NAMALWA (cell line): ENCODE measurements at places on chromosomes 3 and 15.
A peak's percentile ranks its signal among the peaks of the same experiment; 100 is the strongest.

DNA sequence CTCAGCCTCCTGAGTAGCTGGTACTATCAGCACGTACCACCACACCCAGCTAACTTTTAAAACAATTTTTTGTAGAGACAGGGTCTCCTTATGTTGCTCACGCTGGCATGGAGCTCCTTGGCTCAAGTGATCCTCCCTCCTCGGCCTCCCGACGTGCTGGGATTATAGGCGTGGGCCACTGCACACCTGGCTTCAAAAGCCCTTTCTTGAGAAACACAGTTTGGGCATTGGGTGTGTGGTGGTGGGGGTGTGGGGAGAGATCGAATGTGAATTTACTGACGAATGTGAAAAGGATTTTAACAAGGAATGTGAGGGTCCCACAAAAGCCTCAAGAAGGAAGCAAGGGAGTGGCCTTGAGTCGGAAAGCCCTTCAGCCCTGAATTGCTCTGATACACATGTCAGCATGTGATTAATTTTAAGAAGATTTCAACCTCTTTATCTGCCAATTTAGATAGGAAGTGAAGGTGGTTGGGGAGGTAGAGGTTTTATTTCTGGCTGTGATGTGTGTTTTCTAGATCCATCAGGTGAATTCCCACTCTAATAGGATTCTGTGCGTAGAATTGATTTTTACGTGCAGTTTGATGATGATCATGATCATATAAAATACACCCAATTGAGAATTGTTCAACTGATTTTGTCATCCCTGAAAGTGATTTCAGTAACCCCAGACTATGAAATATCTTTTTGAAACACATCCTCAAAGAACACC, 1.1 kb downstream of the CCR4 start:
- no peak for DNase-seq

DNA sequence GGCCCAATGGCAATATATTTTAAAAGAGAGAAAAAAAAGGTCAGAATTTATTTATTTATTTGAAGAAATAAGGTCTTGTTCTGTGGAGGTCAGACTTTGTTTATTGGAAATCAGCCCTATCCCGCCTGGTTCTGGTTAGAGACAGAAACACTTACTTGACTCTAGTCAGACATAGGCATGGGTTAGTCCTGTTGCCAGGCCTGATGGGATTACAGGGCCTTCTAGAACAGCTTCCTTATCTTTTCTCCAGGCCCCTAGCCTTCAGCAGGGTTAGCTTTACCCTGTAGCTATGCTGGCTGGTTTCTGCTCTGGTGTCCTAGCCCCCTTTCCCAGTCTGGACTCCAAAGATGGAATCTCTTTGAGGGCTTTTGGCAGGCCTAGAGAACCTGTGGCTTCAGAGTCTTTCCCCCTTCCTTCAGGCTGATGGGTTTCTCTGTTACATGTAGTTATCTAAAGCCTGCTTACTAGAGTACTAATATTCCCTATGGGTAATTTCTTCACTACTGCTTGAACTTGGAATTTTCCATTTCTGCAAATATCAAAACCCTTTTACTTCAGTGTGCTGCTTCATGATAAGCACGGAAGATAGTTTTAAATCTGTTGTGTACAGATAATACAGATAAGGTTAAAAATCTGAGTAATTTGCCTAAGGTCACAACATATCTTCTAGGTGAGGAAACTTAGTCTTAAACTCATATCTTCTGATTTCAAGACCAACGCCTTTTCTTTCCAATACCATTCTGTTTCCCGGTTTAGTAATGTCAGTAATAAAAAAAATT, 10.6 kb downstream of the IREB2 start:
- no peak for DNase-seq

DNA sequence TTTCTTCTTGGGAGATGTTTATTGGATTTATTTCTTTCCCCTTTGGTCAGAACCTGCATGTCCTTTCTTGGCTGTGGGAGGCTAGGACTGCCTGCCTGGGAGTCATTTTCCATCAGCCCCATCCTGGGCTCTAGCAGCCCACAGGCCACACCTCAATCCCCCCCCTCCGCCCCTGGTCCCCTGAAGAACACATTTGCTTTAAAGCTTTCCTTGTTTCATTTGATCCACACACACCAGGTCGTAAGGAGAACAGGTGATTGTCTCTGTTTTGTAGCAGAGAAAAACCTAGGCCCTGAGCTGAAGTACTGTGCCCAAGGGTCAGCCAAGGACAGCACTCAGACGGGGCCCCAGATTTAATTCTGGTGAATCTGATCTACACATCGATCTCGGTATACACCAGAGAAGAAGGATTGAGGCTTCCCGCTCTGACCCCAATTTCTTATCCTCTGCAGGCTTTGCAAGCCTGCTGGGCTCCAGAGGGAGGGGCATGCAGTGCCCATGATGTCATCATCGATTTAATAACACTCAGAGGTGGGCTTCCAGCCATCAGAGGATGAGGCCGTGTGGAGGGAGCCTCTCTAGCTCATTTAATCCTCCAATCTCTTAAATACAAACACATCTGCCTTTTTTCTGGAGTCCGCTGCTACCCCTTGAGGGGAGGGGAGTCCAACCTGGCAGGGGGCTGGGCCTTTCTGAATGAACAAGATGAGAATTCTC, 1.7 kb upstream of the CLN6 start:
- no peak for DNase-seq

DNA sequence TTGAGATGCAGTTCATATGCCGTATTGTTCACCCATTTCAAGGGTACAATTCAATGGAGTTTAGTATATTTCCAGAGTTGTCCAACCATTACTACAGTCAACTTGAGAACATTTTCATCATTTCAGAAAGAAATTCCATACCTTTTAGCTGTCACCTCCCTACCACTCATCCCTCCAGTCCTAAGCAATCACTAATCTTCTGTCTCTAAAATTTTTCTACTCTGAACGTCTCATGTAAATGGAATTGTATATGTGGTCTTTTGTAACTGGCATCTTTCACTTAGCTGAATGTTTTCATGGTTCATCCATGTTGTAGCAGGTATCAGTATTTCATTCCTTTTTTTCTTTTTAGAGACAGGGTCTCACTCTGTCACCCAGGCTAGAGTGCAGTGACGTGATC, 51.1 kb downstream of the CMTM7 start:
- no peak for DNase-seq

- no peak for DNase-seq
Observed at GRCh38 chr3:24512564-24513197, 18.0 kb upstream of the THRB start.

- DNase-seq = no peak
Observed at GRCh38 chr15:62253294-62253693, 88.2 kb upstream of the C2CD4B start.

DNA sequence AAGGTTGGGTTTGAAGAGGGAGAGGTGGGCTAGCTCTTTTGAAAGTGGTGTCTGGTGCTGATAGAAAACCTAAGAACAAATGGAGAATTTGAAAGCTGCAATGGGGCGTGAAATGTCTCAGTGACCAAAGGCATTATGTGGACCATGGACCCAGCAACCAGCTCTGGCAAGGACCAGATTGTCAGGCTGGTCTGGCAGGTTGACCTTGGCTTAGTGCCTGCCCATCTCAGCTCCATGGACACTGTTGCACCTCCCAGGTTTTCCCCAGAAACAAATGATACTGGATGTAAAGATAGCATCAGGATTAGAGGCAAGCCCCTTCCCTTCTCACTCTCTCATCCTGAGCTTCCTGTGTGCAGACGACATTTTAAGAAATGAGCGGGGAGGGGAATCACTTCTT, 302.9 kb upstream of the LRRFIP2 start:
- no peak for DNase-seq

GRCh38 chr3:171788546-171789351, 21.5 kb downstream of the PLD1 start:
- peak; percentile 52 for DNase-seq

GRCh38 chr3:152970851-152971250, 135.9 kb downstream of the P2RY1 start:
- no peak for DNase-seq
